ENCODE measurements at places on chromosomes 13 and 19.

- no peak for DNase-seq
Observed at GRCh38 chr13:82597747-82598146, 1284.5 kb downstream of the SLITRK1 start.

- no peak for DNase-seq
Observed at GRCh38 chr13:50598338-50598737, 245.2 kb downstream of the DLEU7 start.

DNA sequence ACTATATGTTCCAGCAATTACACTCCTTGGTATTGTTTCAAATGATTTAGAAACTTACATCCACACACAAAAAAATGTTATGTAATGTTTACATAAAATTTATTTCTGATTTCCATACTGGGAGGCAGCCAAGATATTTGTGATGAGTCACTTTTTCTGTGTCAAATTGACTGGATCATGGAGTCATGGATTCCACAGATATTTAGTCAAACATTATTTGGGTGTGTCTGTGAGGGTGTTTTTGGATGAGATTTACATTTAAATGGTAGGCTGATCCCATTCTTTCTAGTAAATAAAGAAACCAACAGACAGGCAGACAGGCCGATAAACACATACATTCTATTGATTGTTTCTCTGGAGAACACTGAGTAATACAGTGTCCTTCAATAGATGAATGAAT is 562.8 kb downstream of the SLITRK6 start:
- no peak for DNase-seq

DNA sequence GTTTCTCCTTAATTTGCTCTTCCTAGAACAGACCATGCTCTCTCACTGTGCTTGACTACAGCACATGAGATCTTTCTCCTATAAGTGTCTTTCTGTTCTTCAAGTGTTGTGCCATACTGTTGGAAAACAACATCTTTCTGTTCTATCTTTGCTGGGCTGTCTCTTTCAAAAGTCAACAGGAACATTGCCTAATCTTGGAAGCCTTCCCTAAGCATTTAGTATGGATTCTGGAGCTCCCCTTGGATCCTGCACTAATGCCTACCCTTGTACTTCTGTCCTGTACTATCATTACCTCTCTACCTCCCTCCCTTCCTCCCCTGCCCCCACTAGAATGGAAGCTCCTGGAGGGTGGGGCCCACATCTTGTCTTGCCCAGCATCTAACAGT is 26.8 kb downstream of the STARD13 start:
- DNase-seq = peak; percentile 16

GRCh38 chr13:47168066-47168465 is 271.2 kb upstream of the HTR2A start:
- no peak for DNase-seq

- DNase-seq = peak; percentile 23
Observed at GRCh38 chr13:48144413-48145035, 49.6 kb upstream of the MED4 start.
